ENCODE measurements at places on chromosomes 5 and 9.

DNA sequence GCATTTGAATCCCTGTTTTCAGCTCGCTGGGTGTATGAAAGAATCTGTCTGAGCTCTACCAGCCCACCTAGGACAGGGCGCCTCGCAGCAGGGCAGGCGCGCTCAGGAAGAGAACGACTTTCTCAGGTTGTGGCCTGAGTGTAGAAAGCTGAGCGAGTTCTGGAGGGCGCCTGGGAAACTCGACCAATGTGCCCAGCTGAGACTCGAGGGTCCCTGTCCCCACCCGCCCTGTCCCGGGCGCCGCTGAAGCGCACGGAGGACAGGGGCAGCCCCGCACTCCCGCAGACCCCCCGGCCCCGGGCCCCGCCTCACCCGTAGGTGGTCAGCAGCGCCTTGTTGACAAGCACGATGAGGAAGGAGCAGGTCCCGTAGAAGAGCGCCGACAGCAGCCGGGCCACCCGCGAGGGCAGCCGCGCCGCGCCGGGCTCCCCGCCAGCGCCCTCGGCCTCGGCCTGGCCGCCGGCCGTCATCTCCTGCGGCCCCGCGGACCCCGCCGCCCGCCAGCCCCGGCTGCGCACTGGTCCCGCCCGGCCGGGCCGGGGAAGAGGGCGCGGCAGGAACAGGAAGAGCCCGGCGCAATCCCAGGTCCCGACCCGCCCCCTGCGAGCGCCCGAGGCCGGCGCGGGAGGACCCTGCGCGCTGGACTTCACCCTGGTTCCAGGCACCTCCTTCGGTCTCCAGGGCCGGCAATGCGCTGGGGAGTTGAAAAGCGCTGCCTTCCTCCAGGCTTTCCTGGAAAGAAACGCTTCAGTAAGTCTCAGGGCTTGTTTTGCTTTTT lies at the start of gene SLC35D2:
Gene SLC35D2 (minus strand): TSS at position 547 of the 778 bp plus-strand sequence. CDS start 77 bp downstream, at position 470.
- DNase-seq = no peak

DNA sequence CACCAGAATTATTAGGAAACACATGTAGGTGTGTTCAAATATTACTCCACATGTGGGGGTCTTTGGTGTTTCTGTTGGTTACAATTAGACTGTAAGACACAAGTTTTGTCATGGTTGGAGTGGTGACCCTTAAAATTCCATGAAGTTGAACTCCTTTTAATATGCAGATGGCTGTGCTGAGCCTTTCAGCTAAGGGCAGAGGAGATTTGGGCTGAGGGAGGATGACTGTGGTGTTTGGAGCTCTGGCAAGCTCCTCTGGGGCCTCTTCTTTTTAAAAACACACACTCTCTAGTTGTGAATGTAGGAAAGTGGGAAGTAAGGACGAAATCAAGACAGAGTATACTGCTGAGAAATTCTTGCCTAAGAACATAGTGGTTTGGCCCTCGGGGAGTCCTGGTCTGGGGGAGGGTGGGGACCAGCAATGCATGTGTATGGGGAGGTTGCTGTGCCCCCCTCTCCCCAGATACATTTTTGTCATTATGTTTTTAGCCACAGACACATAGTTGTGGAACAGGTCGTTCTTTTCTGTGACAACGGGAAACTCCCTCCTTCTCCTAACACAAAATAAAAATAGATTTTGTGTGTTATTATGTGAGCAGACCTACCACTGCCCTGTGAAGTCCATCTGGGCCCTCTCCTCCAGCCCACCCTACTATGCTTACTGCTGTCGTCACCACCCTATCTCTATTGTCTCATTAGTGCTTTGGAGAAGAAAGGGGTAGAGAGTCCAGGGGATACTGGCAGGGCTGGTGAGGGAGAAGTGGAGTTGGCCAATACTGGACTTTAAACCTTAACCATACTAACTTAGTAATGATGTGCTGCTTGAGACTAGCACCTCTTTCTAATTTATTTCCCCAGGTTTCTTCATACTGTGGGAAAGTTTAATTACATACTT lies 10.0 kb downstream of the SMARCA2 start:
- no peak for DNase-seq

GRCh38 chr5:1476181-1476966 lies 31.1 kb upstream of the SLC6A3 start:
- DNase-seq = peak; percentile 37

GRCh38 chr5:60563696-60564324 lies 136.2 kb downstream of the DEPDC1B start:
- DNase-seq = no peak

- DNase-seq = no peak
Measured at GRCh38 chr9:131676431-131676972, 63.4 kb downstream of the RAPGEF1 start.

- no peak for DNase-seq
Measured at GRCh38 chr9:125807079-125807478, 59.9 kb downstream of the PBX3 start.

DNA sequence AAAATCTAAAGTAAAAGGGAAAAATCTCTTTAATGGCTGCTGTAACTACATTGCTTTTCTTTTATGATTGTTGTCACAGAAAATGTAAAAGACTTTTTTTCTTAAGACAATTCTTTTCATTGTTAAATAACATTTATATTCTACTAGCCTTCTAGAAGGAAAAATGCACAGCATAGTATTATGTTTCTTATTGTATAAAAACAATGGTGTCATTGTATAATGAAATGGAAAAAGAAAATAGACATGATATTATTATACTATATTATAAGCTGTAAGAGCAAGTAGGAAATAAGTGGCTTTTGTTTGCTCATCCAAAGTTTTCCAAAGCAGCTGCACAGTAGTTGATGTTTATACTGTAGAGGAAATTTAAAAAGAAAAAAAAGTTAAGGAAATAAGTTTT lies 1021.7 kb downstream of the EFNA5 start:
- no peak for DNase-seq

- no peak for DNase-seq
Measured at GRCh38 chr9:89361816-89362646, 43.7 kb downstream of the SECISBP2 start.

DNA sequence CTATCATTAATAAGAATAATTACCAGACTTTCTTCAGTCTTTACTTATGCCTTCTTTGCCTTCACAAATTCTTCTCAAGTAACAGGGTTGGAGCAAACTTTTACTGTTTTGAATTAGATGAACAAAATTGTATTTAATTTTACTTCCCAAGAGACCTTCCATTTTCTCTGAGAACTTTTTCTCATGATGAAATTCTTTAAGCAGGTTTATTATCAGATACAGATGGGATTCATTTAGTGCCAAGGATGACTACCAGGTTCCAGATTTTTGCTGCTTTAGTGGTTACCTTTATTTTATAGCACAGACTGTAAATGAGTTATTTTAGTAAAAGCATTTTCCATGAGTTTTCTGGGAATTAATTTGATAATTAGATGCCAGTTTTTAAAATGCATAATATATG lies 125.1 kb downstream of the GDNF start:
- no peak for DNase-seq

DNA sequence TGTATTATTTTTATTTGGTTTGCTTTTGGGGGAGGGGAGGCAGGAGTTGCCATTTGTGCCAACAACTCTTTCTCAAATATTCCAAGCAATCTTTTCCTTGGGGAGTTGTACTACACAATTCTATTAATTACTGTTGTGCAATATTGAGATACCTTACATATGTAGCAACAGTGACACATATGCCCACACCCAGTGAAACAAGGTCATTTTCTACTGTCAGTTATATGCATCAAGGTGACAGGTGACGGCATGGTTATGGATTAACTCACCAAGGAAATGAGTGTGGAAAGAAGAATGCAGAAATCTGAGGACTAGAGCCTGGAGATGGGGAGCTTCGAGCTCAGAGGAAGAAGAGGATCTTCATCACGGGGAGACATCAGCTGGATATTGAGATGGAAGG lies 17.9 kb upstream of the MSMP start:
- DNase-seq = no peak

DNA sequence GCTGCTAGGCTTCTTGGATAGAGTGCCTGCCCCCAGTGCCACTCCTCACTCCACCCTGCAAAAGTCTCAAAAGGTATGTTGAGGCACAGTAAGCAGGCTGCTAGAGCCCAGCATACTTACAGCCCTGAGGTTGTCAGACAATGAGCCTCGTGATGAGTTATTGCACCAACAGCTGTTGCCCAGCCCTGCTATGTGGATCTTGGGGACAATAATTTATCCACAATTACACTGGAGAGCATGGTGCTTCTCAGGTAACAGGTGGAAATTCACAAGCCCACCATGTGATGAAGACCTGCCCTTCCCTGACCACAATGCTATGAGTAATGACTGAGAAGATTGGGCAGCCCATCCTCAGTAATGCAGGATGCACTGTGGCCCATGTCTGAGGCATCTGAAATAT lies 36.5 kb downstream of the KCNIP1 start:
- DNase-seq = no peak

GRCh38 chr5:147935032-147935431 lies 28.7 kb upstream of the C5orf46 start:
- no peak for DNase-seq

GRCh38 chr9:88583901-88584596 lies 49.1 kb downstream of the NXNL2 start:
- DNase-seq = no peak

GRCh38 chr9:134364391-134365114 lies 38.3 kb downstream of the RXRA start:
- DNase-seq = no peak

DNA sequence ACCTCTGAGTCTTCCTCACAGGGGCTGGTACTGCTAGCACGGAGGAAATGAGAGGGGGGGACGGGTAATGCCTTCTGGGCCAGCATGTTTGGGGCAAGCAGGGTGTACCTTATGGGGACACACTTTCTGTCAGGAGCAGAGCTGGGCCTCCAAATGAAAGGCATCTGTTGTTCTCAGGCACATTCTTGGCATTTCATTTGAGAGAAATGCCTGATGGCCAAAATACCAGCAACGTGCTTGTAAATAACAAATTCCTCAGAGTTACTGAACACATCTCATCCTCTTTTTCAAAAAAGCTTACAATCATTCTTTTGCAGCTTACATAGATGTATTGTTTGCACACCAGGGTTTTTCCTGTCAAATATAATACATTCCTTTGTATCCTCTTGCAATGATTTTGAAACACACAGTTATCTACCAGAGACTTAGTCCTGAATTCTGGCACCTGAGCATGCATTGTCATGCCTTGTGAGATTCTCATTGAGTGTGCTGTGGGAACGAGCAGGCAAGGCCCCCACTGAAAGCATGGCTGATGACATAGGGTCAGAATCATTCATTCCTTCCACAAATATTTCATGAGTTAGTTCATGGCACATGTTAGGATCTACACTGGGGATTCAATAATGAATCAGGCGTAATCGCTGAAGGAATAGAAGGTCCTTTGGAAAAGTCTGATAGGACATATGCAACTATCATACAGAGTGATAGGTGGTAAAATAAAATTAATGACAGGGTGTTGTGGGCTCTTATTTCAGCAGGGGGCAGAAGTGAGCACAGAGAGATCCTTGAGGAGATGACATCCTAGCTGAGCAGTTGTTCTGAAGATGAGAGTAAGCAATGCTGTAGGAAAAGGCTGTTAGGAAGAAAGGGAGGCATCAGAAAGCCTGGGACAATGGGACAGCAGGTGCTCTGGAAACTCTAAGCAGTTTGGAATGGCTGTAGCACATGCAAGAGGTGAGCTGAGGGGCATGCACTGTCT lies 260.9 kb upstream of the TUT7 start:
- DNase-seq = no peak

DNA sequence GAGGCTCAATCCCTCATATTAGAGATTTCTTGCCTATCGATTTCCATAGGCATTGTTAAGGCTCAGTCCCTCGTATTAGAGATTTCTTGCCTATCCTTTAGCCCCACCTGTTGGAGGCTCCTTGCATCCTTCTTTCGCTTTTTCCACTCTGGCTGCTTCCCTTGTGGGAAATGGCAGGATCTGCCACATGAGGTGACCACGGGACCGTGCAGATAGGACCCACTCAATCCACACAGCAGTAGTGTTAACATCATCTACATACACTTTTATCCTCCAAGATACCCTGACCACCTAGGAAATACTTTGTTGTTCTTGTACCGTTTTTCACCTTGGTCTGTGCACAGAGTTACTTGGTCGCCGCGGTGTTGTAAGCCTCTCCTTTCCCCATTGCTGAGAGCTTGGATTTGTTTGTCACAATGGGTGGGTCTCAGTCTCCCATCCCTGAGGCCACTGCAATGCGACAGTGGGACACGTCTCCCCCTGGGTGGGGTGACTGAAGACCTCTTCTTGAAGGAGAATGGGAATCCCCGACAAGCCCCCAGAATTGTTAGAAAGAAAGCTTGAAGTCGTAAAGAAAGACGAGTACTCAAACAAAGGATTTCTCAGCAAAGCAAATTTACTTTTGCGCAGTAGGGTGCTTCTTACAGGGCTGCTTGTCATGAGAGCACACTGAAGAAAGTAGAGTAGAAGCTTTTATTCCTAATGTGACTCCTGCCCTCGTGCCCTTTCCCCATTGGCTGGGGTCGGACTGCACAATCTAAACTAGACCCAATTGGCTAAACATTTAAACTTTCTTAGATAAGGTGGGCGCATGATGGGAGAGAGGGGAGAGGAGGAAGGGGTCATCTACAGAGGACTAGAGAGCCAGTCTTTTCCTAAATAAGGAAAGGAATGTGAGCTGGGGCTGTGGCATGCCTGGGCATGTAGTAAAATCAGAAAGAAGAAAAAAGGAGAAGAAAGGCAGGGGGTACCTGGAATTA lies 19.8 kb downstream of the IFT74 start:
- DNase-seq = no peak

DNA sequence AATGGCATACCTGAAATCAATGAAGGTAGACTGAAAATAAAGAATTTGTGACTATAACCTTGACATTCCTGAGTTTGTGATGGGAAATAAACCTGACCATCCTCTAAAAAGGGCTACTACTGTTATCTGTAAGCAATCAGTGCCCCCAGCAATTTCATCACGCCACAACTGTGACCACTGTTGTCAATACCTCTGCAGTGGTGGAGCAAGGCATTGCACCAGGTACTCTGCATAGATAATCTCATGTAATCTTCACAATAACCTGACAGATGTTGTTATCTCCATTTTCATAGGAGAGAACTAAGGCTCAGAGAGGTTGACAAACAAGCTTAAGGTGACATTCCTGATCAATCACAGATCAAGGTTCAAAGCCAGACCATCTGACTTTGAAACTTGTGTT lies 38.5 kb upstream of the FRRS1L start:
- DNase-seq = no peak

- peak; percentile 80 for DNase-seq
Measured at GRCh38 chr5:69006030-69006429, 87.8 kb upstream of the SLC30A5 start.

GRCh38 chr9:7229571-7229970 lies 471.8 kb downstream of the KDM4C start:
- DNase-seq = no peak

DNA sequence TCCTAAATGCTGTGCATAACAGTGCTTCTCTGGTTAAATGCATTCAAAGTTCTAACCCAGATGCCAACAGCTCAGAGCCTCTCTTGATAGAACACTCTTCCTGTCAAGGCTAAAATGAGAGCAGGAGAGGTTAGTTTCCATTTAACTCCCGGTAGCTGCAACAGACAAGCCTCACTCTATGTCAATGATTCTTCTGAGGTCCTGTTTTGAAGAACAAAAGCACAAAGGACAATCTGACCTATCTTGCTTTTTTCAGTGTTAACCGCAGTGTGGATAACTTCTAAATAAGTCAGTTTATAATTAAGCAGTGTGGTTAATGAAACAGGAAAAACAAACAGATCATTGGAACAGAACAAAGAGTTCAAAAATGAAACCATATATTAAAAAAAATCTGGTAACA lies 80.7 kb downstream of the ANKRD55 start:
- no peak for DNase-seq

Measured in dorsolateral prefrontal cortex (tissue), 122 donors.